ENCODE measurements at places on chromosomes 6 and 20. TPM values are rescaled to one million over a fixed set of nuclear protein-coding genes. Genes with fewer than 3 reads are reported as not detected.

Gene HLA-F
- total RNA-seq, result 0.16 TPM

Gene SRMS
- total RNA-seq, result not detected

Gene CCN2
- 135 TPM for total RNA-seq

Gene SLC12A5
- not detected for total RNA-seq

Gene RAE1
- total RNA-seq, result 42.4 TPM

Gene ZBP1
- total RNA-seq, result not detected

Gene C20orf141
- not detected for total RNA-seq

Gene PTK6
- not detected for total RNA-seq

Gene HLA-DOA
- total RNA-seq, result 0.16 TPM

Gene SIRPD
- total RNA-seq, result not detected

Data from epithelial cell of alveolus of lung (primary cell).